ENCODE measurements at places on chromosomes 11 and 22.

GRCh38 chr11:128693416-128693712 lies 508 bp upstream of the FLI1 start:
- no peak for DNase-seq

DNA sequence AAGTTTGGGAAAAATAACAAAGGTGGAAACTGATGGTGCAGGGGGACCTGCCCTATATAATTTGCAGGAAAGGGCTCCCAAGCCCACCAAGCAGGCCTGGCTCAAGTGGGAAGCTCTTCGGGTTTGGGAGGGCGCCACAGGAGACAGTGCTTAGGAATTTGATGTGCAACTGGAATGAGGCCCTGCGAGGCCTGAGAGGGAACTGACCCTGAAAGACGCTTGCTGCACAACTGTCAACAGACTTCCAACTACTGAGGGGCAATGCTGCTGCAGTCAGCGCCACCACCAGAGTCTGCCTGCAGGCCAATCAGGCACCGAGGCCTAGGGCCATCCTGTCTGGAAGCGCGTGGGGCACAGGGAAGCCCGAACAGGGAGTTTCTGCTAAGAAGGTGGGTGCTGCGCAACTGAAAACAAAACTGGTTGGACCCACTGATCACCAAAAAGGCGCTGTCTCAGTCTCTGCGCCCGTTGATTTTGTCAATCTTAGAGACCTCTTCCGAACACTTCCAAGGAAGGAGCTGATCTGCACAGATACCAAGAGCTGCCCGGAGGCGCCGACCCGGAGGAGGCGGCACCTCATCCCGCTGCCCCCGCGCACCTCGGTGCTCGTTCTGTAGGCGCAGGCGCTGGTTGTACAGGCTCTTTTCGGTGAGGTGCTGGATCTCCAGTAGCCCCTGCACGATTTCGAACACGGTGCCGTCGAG lies 667 bp downstream of the DGCR6L start:
- no peak for DNase-seq

GRCh38 chr11:115385226-115385625 lies 119.0 kb downstream of the CADM1 start:
- DNase-seq, result no peak

DNA sequence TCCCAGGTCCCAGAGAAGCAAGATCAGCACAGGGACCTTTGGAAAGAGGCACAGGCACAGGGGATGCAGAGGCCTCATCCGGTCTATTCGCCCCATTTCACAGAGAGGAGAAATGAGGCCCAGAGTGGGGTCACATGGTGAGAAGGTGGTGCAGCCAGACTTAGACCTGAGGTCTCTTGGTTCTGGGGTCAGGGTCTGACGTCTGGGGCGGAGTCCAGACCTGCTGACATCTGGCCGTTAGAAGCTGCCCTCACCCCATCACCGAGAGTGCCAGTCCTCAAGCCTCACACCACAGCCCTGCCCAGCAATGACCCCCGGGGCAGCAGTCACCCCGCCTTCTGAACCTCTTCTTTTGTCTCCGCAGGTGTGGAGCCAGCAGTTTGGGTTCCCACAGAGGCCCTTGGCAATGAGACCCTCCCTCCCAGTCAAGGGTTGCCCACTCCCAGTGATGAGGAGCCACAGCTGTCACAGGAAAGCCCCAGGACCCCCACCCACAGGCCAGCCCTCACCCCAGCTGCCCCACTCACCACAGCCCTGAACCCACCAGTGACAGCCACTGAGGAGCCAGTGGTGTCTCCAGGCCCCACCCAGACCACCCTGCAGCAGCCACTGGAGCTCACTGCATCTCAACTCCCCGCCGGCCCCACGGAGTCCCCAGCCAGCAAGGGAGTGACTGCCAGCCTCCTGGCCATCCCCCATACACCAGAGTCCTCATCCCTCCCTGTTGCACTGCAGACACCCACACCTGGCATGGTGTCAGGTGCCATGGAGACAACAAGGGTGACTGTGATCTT lies 62.4 kb downstream of the OTOG start:
- no peak for DNase-seq

DNA sequence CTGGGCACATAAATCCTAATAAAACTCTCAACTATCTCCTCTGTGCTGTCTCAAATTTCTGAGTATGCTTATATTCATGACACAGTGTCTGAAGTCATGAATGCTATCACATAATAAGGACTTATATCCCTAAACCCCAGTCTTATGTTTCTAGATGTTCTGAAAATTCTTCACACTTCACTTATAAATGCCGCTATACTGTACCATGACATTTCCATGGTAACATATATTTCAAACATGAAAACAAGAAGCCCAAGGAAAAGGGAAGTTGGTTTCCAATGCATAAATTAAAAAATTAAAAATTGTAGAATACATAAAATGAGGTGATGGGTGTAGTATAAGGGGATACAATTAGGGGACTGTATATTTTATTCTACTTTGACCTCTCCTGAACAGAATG lies 11.7 kb downstream of the GVQW3 start:
- no peak for DNase-seq

DNA sequence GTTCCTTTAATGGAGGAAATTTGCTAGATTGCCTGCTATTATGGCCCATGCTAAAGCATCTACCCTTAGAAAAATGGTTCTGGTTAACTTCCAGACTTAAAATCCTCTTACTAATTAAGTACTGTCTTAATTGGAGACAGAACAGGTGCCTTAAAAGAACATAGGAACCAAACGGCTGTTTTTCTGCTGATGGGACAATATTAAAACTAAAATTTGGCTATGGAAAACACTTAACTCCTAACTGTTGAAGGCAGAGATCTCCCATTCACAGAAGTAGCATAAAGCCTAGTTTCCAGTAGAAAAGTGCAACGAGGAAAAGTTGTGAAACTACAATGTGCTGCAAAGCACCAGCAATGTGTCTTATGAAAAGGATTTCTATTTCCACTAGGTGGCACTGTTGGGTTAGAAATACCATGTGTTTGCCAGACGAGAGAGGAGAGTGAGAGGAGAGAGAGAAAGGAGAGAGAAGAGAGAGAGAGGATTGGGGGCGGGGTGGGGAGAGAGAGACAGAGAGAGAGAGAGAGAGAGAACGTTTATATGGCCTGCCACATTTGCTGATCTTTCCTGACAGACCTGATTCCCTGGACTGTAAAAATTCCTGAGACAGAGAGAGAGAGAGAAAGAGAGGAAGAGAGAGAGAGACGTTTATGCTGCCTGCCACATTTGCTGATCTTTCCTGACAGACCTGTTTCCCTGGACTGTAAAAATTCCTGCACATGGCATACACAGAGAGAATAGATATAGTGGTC lies 51.5 kb downstream of the FAM181B start:
- peak; percentile 68 for DNase-seq

Data from renal cortical epithelial cell (primary cell).